CD4-positive, alpha-beta T cell (primary cell): ENCODE measurements at places on chromosomes 3 and 15. TPM values are rescaled to one million over a fixed set of nuclear protein-coding genes. Genes with fewer than 3 reads are reported as not detected.

Gene FILIP1L
- 0.28 TPM for total RNA-seq

Gene CHL1
- total RNA-seq = not detected

Gene ZBTB47
- total RNA-seq = 0.80 TPM

Gene IMPDH2
- 135 TPM for total RNA-seq

Gene EDEM1
- total RNA-seq = 106 TPM

Gene EIF3J
- 67.6 TPM for total RNA-seq

Gene APOD
- total RNA-seq = not detected

Gene EXD1
- not detected for total RNA-seq

Gene PRKCI
- total RNA-seq = 16.4 TPM

Gene MOBP
- not detected for total RNA-seq

Gene NCKIPSD
- 10.8 TPM for total RNA-seq

Gene LYZL4
- not detected for total RNA-seq

Gene PLD1
- 0.22 TPM for total RNA-seq

Gene FGD5
- total RNA-seq = not detected

Gene SKOR1
- 1.8 TPM for total RNA-seq

Gene IL17RD
- not detected for total RNA-seq

Gene SOX14
- not detected for total RNA-seq

Gene WWTR1
- 0.22 TPM for total RNA-seq
